ENCODE measurements at places on chromosomes 7 and 10. TPM values are rescaled to one million over a fixed set of nuclear protein-coding genes. Genes with fewer than 3 reads are reported as not detected.

DNA sequence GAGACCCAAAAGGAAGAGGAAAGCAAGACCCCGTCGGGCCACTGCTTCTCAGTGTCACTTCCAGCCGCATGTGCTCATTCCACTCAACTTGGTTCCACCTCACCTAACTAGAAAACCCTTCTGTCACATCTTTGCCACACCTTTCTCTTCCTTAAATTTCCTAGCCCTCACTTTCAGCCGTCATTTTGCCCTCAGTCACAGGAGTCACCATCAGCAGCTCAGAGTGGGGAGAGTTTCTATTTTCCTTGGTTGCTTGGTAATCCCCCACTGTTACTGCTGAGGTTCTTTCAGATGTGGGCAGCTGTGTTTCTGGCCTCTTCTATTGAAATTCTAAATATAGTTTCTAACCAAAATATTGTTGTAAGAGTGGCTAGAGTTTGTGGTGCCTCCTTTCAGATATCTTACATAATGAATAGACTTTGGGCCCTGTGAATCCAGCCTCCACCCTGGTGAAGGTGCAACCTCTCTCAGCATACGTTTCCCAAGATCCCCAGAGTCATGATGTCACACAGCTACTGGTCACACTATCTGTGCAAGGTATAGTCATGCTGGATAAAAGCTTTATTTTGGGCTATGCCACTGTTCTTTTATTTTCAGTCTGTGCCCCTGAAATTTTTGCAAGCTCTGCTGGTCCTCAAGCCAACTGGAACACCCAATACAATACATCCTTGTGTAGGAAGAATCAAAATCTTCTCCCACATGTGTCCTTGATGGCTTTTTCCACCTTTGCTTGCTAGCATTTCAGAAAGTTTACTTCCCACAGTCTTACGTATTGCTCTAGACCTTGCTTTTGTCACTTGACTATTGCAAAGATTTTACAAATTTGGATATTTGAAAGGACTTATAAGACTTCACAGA, 9.2 kb downstream of the AGBL3 start:
- no peak for DNase-seq

GRCh38 chr7:43693687-43694398, 35.5 kb downstream of the COA1 start:
- DNase-seq = no peak

GRCh38 chr7:96219378-96220130, 102.3 kb downstream of the SLC25A13 start:
- no peak for DNase-seq

DNA sequence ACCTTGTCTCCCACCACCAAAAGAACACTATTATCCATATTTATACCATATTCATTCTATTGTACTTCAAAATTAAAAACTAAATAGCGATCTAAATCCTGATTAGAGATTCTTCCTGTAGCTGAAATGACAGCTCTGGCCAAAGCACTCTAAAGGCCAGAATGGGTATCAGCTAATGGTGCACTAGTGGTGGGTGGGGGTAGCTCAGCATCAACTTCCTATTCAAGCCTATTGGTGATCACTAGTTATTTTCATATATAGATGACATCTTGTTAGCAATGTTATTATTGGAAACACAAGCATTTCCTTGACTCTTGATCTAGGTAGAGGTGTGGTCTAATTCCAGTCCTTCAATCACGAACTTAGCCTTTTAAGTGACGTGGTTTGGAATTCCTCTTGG, 43.6 kb downstream of the TET1 start:
- DNase-seq = no peak

- no peak for DNase-seq
Measured at GRCh38 chr10:70381471-70382421, 679 bp downstream of the LRRC20 start.

DNA sequence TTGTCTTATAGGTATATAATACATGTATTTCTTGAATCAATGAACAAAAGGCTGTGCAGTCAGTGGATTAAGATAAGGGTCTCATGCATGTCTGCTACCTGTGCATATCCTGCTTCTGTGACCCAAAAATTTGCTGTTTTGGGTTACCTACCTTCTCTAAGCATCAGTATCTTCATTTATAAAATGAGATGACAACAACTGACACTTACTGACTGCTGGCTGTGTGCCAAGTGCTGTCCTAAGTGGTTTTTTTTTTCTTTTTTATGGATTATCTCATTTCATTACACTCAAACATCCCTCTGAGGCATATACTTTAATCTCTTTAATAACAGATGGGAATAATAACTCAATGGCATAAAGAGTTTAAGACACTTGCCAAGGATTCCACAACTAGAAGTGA, 2.1 kb downstream of the PDK4 start:
- no peak for DNase-seq

DNA sequence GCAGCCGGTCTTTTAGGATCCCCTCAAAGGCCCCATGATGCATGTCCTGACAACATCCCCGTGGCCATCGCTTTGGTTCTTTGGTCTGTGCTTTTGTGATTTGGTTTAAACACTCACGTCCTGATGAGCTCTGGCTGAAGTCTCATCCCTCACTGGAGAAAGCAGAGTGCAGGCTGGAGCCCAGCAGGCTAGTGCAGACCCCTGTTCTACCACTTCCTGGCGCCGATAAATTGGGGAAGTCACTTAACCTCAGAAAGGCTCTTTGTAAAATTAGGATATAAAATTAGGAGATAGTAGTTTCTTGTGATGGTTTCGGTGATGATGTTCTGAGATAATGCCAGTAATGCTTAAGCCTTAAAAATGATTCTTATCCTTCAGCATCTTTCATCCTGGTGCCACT, 307.6 kb downstream of the GFRA1 start:
- DNase-seq = no peak

- DNase-seq = no peak
Measured at GRCh38 chr7:47520406-47520805, 61.5 kb downstream of the TNS3 start.

GRCh38 chr10:71064413-71065118, 147.8 kb upstream of the UNC5B start:
- no peak for DNase-seq

GRCh38 chr10:11093771-11094736, 76.4 kb downstream of the CELF2 start:
- no peak for DNase-seq

- peak; percentile 47 for DNase-seq
Measured at GRCh38 chr7:116138202-116138801, 72.0 kb upstream of the TES start.

DNA sequence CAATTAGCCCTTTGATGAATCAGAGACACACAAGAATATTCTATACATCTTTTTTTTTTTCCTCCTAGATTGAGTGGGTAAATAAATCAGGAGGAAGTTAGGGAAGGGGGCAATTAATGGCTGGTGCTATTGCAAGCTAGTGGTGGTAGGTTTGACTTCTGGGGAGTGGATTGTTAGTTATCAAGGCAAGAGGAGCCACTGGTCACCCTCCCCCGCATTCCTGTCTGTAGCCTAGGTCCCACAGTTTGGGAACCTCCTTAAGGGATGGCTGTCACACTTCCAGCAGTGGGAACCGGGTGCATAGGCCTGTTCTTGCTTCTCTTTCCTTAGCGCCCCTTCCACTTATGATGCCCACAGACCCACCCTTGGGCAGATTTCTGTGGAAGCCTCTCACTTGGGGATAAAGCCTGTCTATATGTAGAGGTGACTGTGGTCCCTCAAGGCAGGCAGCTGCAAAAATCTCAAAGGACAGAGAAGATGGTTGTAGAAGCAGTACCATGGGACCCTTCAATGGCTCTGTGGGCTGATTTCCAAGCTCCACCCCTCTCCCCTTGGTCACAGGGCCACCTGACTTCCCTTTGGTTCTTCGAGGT, 2.3 kb upstream of the ADCK2 start:
- DNase-seq = no peak

Gene CYP26C1
- polyA plus RNA-seq = 0.18 TPM

Gene AOC1
- polyA plus RNA-seq = 0.68 TPM
